ENCODE measurements at places on chromosomes 3 and 15.

GRCh38 chr15:101148881-101149664 lies 102.8 kb downstream of the CHSY1 start:
- DNase-seq: no peak

DNA sequence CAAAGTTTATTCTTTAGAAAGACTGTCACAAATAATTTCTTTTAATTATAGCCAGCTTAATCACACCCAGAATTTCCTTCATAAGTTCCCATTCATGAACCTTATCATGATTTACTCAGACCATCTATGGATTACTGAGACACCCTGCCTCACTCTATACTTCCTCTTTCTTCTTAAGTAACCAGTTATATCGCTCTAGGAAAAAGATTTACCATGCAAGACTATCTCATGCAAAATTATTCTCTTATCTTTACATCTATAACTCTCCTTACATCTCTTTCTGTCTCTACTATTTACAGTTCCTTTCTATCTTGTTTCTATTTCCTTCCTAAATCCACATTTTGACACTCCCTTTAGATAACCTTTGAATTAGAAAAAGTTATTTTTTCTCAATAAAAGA lies 316.8 kb downstream of the POLQ start:
- DNase-seq: no peak

GRCh38 chr15:52102463-52102862 lies 10.1 kb downstream of the BCL2L10 start:
- DNase-seq: no peak

DNA sequence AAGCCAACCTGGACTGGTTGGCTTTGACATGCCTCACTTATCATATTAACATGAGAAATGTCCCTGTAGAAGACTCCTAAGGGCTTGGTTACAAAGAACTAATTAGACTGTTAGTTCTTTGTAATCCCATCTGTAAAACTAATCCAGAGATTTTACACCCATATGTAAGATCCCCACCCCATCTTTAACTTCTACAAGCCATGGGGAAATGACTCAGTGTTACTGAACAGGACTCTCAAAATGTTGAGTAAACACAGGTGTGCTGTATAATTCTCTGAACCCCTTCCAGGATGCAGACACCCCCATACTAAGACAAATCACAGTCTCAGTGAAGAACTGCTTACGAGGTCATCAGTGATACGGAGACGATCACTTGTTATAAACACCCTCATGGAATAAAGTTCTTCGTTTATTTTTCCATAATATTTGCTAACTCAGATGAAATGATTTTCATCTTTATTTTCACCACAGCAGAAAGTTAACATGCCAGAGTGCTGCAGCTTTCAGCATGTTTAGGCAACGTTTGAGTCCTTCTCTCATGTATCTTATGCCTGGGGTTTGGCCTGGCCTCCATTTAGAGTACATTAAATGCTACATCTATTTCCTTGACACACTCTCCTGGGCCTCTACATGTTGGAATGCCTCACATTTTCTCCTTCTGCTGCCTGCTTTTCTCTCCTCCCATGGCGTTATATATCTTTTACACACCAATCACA lies 55.3 kb upstream of the LEKR1 start:
- DNase-seq: no peak

GRCh38 chr3:155572085-155572484 lies 172.8 kb downstream of the PLCH1 start:
- no peak for DNase-seq

DNA sequence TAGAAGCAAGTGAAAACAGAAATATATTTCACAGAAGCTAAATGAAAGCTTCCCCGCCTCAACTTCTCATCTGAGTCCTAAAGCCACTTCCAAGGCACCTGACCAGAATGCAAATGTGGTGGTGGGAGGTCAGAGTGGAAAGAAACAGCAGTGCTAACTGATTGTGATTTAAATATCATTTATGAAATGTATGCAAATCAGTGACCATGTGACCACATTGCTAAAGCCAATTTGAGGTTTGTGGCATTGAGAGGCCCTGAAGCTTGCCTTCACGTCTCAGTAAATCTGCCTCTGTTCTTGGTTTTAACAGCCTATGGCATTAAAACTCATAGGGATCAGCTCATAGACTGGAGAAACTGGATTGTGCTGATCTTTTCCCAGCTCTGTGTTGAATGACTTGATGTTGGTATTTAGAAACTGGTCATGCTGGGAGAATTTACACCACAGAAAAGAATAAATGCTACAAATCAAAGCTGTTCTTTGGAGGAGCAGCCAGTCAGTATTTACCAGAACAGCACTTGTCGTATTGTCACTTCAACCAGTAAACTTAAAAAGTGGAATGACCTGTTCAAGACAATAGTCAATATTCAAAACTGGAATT lies 481.4 kb upstream of the ALCAM start:
- no peak for DNase-seq

DNA sequence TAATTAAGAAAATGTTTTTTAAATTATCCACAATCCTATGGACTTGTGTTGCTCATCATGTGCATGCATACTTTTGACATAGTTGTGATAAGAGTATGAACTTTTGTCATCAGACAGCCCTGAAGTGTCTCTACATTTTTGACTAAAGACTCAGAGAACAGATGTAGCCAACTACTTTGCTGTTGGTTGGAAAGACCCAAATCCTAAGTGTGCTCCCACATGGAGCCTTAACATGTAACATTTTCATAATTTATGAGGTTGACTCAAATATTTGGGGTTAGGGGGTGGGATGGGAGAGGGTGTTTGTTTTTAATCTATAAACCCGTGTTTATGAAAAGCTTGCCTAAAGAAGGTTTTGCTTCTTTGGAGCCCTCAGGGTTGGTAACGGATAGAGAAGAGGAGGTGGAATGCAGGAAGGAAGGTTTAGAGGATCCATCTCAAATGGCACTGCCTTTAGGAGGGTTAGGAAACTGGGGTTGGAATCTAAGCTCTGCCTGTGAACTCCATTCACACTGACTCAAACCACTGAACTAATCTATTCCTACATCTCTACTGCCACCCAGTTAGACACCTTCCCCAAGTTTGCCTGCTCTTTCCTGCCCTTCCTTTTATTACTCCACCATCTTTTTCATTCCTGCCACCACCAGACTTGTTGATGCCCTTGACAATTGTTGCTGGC lies 3.7 kb downstream of the BOC start:
- DNase-seq: no peak
